ENCODE measurements at places on chromosomes 2 and 18.

DNA sequence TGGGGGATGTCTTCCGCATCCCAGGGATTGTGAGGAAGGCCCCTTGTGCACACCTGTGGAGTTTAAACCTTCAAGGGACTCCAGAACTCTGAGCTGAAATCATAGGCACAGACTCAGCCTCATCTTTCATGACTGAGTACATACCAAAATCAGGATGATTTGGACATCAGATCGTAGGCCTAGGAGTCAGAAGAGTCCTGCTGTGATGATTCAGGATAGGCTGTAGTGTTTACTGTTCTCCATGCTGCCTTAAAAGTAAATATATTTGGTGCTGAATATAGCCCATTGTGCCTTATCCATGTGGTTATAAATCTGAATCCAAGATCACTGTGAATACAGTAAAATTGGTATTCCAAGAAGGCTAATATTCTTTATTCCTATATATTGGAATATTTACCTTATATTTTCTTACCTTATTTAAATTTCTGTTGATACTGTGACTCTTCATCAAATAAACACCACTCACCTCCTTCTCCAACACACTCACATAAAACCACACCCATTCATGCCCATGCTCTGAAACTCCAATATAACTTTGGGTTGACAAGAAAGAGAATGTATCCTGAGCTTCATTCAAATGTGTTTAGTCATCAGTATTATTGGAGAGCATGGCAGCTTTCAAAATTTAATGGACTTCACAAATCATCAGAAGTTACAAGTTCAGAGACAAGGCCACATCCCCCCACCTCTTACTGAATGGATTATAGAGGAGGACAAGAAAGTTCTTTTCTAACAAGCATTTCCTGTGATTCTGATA lies 561.4 kb upstream of the LINC00305 start:
- peak; percentile 74 for DNase-seq

- no peak for DNase-seq
These were observed 99.3 kb downstream of the ROCK1 start for GRCh38 chr18:21012308-21012707.

- no peak for DNase-seq
These were observed 47.7 kb downstream of the SMAD7 start for GRCh38 chr18:48902856-48903601.

DNA sequence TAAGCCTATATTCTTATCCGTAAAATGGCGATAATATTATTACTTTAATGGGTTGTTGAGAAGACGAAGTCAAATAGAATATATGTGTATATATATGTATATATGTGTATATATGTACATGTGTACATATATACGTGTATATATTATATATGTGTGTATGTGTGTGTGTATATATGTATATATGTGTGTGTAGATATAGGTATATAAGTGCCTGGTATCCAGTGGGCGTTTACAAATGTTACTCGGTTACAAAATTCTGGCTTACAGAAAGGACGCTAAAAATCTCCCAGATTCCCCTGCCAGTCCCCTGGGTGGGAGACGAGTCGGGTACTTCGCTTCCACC lies 295 bp upstream of the MTX2 start:
- DNase-seq: no peak

GRCh38 chr2:52976143-52976949 lies 791.3 kb upstream of the CHAC2 start:
- DNase-seq: peak; percentile 35

DNA sequence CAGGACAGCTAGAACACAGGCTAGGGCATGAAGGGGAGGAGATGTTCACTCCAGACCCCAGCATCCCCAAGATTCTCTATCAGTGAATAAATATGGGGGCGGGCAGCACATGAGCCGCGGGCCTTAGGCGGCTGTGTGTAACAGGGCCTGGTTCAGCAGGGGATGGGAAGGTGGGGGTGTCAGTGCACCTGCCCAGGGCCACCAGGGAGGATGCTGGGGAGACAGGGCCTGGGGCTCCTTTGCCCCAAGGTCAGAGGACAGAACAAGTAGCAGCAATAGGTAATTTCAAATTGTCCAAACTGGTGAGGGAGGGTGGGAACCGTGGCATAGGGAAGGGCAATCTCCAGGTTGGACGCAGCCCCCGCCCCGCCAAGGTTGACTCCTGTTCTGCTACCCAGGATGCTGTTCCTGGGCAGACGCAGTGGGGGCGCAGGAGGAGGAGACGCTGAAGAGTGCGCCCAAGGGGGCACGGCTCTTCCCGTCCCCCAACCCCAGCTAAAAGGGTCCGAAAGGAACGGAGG lies 16.2 kb downstream of the CYP26B1 start:
- DNase-seq: no peak

DNA sequence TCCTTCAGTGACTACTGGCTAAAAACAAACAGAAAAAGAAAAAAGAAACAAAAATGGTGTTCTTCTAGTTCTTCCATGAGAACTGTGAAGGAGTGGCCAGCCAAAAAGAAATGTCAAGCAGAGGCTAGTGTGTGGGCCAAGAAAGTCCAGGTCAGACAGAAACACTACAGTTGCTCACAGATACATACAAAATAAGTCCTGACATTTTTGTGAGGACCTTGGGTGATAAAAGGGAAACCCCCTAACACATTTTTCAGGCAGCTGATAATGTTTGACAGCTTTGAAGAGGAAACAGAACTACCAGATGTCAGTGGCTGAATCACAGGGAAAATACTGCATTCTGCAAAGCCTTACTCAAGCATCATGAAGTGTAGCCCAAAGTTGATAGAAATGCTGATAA lies 28.1 kb downstream of the ARHGAP25 start:
- no peak for DNase-seq

- peak; percentile 80 for DNase-seq
These were observed 1355.5 kb downstream of the SUCLG1 start for GRCh38 chr2:83103613-83104012.

DNA sequence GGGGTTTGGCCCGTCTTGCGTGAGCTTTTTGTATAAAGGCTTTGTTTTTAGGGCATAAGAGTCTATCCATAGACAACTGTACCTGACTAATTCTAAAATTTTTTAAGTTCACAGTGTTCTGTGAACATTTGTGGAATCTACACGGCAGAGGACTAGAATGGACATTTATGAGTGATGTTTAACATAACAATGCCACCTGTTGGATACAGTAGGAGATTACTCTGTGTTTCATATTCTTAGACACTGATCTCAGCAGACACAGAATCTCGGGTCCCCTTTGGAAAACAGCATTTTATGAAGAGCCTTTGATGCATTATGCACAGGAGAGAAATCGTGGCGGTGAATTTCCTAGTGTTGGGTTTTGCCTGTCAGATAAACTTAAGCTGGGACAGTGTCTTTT lies 752.2 kb downstream of the DPP10 start:
- no peak for DNase-seq

DNA sequence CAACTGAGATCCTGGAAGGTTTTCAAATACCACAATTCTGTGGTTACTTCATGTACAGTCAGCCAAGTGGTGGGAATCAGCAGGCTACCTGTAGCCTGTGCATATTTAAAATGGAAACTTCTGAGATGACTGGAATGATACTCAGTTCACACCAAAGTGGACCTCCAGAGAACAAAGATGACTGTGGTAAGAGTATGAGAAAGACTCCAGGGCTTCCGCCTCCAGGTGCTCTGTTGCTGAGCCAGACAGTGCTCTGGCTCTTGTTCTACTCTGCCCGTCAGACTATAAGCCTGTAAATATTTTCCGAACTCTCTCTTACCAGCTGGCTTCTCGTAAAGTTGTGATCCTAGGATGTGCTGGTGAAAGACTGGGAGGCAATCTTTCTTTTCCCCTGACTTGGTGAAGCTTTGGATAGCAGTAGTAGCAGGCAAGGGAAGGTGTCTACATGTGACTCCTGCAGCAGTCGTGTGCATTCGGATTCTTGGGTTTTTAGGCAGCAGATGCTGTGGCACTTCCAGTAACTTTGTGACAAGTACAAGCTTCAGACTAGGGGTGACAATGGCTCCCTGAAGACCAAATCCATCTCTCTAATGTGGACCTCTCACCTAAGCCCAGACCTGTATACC lies 23.1 kb downstream of the ST3GAL5 start:
- DNase-seq: peak; percentile 6

- DNase-seq: peak; percentile 53
These were observed 233.2 kb upstream of the TCF4 start for GRCh38 chr18:55821219-55821618.

DNA sequence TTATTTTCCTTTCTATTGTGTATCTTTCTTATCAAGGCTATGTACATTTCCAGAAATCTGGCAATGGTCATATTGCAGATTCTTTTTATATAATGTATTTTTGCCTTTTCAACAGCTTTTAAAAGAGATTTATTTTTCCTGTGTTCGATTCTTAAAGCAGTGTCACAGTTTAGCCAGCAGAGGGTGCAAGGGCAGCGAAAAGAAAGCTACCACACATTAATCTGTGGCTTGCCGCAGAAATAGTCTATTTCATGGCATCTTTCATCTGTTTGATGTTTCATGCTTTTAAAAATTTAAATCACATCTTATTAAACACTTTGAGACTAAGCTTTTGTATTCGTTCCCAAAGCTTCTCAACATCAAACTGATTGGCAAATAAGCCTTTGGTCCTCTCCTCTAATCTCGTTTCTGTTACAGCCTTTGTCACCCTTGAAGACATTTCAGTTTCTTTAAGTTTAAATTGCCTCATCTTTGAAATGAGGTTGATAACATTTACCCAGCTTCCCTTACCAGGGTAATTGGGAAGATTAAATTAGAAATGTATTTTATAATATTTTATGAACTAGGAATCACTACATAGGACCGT lies 73.3 kb downstream of the PIK3C3 start:
- no peak for DNase-seq

- no peak for DNase-seq
These were observed 254.0 kb downstream of the CALCRL start for GRCh38 chr2:187194049-187194448.

DNA sequence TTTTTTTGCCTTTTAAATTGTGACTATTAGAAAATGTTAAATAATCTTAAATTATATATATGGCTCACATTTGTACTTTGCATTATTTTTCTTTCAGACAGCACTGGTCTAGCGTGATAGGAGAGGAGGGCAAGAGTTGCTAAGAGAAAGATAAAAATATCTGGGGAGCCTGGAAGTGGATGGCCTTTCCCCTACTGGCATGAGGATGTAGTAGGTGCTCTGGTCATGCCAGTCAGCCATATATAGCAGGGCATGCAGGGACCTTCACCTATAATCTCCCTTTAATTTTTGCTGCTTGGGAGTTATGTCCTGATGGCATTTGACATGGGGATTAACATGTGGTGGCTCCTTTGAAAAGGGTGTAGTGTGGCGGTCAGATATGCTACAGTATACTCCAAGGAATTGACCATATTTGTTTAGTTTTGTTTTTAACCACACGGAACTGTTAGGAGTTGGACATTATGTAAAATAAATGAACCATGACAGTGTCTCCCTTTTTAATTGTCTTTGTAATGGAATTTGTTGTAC lies 144.7 kb downstream of the BABAM2 start:
- DNase-seq: no peak

- no peak for DNase-seq
These were observed 4.8 kb downstream of the ITGA4 start for GRCh38 chr2:181462033-181462432.

DNA sequence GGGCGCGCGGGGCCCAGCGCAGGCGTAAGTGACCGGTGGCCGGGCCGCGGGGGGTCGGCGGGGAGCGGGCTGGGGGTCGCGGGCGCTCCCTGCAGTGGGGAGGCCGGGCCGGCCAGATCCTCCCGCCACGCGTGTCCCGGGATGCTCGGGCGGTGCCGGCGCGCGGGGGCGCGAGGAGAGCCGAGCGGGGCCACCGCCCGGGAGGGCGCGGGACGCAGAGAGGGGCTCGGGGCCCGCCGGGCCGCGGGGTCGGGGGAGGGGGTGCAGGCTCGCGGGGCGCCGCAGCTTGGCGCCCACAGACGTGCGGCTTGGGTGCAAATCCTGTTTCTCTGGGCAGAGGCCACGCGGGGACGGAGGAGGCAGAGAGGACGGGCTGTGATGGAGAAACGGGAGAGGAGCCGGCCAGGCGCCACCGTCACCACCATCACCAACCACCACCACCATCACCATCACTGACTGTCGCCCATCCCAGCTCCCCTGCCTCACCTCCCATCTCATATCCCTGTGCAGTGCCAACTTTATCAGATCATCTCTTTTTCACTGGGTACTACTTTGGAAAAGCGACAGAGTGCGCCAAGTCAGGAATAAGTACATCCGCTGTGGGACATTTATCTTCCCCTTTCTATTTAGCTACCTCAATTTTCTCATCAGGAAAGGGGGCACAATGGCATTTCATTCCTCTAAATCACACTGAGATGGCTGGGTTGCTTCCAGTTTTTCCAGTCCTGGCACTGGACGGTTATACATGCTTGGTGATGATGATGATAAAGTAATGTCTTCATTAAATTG lies 97.2 kb upstream of the GPR45 start:
- no peak for DNase-seq

DNA sequence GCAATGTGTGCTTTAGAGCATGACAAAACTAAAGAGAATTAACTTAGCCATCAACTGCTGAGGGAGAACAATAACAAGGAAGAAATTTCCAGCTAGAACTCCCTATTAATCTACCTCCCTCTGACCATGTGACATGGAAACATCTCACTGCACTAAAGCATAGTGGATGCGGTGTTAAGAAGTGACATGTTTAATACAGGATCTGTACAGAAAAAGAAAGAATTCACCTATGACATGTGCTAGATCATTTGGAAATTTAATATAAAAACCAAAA lies 202.3 kb upstream of the KLHL14 start:
- no peak for DNase-seq

GRCh38 chr2:141137122-141137693 lies 993.6 kb downstream of the LRP1B start:
- DNase-seq: no peak

- no peak for DNase-seq
These were observed 133.2 kb downstream of the ACKR3 start for GRCh38 chr2:236702657-236703372.

- DNase-seq: no peak
These were observed 361.6 kb upstream of the TFPI start for GRCh38 chr2:187915810-187916209.
